ENCODE measurements at places on chromosomes 3 and 15.

DNA sequence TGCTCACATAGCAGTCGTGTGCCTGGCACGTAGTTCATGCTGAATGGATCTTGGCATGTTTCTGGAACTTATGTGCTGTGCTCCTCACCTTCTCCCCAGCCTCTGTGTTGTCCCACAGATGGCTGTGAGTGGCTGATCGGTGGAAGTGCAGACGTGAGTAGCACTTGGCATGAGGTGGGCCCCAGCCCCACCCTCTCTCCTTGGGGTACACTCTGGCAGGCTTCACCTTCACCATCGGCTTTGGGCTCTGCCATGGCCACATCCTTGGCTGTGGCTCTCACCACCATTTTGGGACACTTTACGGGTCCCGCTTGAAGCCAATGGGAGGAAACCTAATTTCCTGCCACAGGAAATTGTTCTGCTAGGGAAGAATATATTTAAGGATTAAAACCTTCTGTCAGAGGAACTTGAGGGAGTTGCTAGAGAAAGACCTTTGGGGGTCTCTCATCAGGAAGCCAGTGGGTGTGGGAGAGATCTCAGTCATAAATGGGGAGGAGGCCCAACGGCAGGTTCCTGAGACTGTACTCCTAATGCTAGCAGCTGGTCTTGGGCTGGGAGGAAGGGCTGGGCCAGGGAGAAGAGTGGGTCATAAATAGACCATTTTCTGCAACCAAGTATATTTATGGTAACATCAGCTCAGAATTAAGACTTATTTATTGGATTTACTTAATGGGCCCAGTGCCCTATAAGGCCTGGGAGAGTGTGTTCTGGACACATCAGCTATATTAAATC is 92.3 kb downstream of the SMAD3 start:
- DNase-seq = no peak

DNA sequence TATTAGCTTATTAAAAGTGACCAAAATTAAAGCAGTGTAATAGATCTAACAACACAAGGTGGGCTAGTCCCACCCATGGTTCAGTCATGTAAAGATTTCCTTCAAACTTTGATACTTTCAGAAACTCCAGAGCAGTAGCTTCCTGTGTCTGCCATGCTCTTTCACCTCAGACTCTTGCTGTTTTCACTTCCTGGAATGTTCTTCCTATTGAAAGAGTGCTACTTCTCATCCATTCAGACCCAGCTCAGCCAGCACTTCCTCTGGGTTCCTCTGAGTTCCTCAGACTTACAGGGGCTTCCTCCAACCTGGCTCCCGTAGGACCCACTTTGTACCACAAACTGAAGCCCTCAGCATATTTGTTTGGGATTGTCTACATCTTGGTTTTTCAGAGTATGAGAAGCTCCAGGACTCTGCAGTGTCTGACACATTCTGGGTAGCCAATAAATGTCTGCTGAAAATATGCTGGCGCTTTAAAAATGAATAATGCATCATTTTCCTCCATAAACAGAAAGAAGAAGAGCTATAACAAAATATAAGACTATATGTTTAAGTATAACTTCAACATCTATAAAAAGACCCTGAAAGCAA is 18.0 kb downstream of the NCEH1 start:
- DNase-seq = no peak

DNA sequence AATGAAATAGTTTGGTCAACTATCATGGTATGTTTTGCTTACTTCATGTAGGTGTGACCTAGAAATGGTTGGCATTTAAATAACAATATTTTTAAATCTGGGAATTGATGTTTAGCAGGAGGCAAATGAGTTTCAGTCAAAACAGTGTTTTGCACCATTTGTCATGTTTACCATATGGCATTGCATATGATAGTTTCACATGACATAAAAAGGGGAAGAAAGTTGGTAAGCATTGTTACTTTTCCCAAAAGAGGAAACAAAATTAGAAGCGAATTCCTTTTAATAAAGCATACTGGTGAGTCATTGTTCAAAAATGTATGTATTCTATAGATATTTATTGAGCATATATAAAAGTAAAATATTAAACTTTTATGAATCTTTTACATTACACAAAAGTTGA is 2.3 kb downstream of the RNF13 start:
- DNase-seq = no peak

DNA sequence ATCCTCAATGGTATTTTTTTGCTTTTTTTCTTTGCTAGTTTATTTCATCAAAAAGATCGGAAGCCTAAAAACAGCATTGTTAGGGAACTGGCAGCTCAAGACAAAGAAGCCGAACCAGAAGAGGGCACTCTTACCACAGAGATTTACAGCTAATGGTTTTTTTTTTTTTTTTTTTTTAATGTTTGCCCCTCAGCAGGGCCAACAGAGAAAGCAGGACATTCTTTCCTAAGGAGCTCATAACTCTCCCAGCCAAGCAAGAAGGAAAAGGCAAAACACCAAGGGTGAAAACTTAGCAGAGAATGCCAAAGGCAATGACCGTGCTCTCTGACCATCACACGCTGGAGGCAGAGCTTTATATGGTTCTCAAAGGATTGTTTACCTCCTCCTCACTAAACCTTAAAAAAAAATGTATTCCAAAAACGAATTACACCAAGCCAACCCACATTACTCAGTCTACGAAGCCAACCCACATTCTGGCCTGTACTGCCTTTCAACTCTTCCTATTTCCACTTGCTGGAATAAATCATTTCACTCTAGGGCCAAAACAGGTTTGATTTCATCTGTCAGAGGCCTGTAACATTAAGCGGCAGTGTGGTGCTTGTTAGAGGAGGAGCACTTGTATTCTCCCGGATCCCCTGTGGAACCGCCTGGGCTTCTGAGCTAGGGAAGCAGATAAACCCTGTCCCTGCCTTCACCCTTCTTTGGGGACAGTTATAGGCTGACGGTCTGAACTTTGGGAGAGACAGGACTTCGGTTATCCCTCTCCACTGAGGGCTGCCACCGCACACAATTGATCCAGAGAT is 35.6 kb upstream of the GYG1 start:
- DNase-seq = peak; percentile 43

DNA sequence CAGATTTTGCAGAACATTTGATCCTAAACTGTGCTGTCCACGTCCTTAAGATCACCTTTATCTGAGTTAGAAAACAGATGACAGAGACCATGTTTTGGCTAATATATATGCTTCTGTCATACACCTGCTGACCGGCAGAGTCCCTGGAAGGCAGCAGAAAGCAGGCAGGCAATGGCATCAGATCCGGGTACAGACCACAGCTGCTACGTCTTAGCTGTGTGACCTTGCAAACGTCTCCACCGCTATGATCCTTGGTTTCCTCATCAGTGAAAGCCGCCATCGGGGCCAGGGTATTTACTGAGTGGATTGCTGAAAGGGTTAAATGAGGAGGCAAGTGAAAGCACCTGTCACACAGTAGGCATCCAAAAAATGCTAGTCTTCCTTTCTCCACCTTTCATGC is 72.1 kb downstream of the ABTB1 start:
- DNase-seq = no peak

GRCh38 chr3:9902372-9903237 is at the start of gene IL17RE:
Gene IL17RE (plus strand): TSS chr3:9902848. CDS start chr3:9902933, 85 bp downstream.
- DNase-seq = no peak

DNA sequence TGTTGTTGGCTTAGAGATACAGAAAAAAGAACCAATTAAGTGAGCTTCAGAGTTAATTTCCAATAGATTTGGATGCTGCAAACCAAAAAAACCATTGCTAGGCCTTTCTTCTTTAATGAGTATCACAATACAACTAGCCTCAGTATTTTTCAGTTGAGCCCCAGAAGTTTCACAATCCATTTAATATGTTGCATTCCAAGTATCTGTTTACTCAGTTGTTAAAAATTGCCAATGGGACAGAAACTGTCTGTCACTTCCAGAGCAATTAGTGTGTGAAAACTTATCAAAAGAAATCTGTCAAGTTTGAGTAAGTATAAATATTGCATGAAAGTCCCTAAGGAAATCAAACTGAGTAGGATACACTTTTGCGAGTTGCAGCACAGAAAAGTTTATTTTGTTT is 247.8 kb downstream of the IL5RA start:
- DNase-seq = no peak

- DNase-seq = no peak
Measured at GRCh38 chr3:61233746-61234145, 17.5 kb downstream of the FHIT start.

DNA sequence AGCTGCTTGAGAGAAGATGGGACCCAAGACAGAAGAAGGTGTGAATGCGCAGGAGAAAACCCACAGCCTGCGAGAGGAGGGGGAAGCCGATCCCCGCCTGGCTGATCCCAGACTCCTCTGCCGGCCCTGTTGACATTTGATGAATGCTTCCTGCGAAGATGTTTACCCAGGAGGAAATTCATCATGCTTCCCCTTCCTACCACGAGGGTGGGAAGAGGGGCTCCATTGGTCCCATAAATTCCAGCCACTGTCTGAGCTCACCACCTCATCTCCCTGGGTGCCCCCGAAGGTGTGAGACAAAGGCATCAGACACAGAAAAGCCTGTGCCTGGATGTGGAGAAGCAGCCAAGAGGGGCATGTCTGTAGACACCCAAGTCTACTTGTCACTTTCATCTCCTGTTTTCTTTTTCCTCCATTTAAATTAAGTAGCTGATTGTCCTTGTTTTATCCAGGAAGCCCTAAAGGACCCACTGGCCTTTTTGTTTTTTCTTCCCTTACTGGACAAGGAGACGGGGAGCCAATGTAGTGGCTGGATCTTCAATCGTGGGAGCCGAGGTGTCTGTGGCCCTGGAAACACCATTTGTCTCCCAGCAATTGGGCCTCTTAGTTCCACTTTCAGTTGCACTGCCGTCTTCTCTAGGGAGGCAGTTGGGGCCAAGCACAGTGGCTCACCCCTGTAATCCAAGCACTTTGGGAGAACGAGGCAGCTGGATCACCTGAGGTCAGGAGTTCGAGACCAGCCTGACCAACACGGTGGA is 95.3 kb upstream of the HES1 start:
- no peak for DNase-seq

GRCh38 chr3:33001889-33002288 is 50.4 kb downstream of the CCR4 start:
- peak; percentile 50 for DNase-seq

DNA sequence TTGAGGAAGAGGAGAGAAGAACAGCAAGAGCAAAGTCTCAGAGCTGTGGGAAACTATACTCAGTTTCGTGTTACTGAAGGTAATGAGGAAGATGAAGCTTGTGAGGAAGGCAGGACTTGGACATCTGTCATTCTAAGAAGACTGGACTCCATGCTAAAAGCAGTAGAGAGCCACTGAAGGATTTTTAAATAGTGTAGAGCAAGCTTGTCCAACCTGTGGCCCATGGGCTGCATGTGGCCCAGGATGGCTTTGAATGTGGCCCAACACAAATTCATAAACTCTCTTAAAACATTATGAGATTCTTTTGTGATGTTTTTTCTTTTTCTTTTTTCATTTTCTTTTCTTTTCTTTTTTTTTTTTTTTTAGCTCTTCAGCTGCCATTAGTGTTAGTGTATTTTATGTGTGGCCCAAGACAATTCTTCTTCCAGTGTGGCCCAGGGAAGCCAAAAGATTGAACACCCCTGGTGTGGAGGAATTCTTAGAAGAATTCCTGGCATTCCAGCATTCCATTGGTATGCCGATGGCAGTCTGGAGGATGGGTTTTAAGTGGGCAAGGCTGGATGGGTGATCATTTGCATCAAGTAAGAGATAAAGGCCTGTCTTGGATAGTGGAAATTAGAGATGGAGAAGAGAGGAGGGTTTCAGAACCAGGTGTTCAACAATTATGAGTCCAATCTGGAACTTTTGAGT is 6.9 kb upstream of the NFKBIZ start:
- no peak for DNase-seq

DNA sequence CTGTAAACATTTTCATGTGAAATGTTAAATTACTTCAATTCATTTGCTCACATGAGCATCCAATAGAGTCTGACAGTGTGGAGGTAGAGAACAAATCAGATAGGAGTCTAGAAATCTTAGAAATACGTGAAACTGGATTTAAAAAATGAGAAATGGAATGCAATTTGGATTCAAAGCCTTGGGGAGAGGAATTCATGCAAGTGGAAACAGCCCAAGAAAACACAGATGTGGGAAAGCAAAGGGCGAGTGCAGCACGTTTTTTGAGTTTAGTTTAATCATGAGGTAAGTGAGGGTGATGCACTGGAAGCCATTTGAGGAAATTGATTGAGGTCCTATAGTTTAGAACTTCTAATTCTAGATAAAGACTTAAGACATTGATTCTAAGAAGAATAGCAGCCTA is 434.7 kb downstream of the C3orf38 start:
- DNase-seq = no peak

GRCh38 chr15:26129852-26130251 is 266.7 kb upstream of the ATP10A start:
- no peak for DNase-seq

GRCh38 chr15:73346735-73347312 is 21.9 kb downstream of the HCN4 start:
- DNase-seq = peak; percentile 42

- DNase-seq = no peak
Measured at GRCh38 chr3:145637105-145637504, 523.9 kb downstream of the PLOD2 start.

- no peak for DNase-seq
Measured at GRCh38 chr3:152083135-152083534, 185.6 kb upstream of the MBNL1 start.
